ENCODE measurements at places on chromosomes 4 and X.

DNA sequence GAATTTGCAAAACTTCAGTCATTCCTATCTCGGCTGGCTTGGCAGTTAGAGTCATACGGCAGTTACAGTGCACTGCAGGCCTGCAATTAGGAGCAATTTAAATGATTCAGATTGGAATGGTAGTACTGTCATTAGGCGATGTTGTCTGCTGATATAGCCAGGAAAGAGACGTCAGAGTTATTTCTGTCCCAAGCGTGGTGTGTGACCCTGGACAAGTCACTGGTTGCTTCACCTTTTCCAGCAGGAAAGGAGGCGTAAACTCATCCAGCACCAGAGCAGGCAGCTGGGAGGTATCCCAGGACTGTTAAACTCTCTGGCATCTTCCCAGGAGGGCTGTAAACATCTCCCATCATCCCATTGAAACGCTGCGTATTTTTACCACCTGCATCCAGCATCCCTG lies 836 bp upstream of the LNX1 start:
- no peak for DNase-seq

- no peak for DNase-seq
These were observed 62.5 kb upstream of the TMEM164 start for GRCh38 chrX:109940411-109940810.

DNA sequence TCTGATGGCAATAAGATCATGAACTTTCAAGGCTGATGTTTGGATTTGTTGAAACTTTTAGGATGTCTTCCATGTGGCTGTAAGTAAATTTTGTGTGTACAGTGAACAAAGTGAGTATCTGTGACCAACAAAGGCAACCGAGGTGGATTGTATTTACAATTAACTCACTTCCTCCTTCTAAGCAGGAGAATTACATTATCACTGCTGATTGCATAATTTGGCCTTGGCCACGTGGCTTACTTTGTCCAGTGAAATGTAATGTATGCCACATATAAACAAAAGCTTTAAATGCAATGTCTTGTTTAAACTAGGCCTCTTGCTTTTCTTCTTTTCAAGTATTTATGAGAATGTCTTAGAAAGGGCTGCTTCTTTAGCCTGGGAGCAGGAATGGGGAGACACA lies 66.3 kb upstream of the MAD2L1 start:
- DNase-seq, result no peak

DNA sequence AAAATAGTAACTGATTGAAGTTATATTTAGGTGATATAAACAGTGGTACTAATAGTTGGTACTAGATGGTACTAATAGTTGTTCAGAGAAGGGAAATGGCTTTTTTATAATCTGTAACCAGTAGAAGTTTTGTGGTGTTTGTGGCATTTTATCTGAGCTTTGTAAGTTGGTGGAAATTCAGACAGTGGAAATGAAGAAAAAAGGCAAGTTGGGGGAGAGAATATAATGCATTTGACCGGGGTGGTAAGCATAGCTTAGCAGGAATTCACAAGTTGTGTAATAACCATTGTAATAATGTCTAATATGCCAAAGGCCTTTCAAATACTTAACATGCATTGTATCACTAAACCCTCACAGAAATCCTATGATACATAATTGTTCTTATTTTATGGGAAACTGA lies 36.3 kb downstream of the DTHD1 start:
- no peak for DNase-seq

GRCh38 chrX:147935156-147935758 lies 23.5 kb downstream of the FMR1 start:
- no peak for DNase-seq

GRCh38 chr4:83083925-83084475 lies 30.5 kb downstream of the PLAC8 start:
- peak; percentile 34 for DNase-seq

DNA sequence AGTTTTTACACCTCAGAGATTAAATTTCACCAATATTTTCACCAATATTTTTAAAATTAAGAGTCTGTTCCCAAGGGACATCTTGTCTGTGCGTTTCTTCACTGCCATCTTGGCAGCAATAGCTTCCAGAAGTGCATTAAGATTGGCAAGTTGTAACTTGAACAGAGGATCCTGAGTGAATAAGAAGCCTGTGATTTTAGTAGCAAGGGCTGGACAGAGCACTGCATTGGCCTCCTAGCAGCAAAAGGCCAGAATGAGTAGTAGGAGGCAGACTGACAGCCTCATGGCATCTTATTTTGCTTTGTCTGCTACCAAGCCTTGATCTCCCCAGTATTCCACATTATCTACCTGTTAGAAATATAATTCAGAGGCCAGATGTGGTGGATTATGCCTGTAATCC lies 138.4 kb downstream of the CPE start:
- DNase-seq, result no peak

DNA sequence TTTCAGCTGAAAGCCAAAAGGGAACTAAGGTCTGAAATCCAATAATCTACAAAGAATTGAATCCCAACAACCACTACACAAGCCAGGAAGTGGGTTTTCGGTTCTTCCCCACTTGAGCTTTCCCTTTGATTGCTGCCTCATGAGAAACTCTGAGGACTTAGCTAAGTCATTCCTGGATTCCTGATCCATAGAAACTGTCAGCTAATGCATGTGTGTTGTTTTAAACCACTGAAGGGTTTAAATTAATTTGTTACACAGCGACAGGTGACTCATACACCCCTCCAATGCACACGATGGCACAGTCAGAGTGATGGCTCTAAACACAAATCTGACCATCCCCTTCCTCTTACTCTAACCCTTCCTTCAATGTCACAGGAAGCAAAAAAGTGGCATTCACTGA lies 282.9 kb downstream of the RAB28 start:
- DNase-seq, result no peak

GRCh38 chr4:141669501-141669900 lies 33.1 kb downstream of the IL15 start:
- DNase-seq, result no peak

DNA sequence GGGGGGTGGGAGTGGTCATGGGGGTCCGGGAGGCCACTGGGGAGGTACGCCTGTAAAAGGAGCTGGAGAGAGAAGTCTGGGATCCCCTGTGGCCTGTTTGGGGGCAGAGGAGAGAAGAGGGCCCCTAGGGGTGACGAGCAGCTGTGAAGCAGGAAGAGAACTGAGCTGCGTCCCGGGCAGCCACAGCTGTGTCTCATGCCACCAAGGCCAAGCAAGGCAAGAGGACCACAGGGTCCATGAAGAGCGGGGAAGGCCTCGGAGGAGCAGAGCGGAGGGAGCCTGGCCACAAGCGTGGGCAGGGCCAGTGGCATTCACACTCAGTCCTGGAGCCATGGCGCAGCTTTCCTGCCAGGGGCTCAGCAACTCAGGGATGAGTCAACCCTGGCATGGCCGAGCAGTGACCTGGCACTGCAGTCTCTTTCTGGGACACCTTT lies 13.6 kb upstream of the NAT8L start:
- no peak for DNase-seq

- no peak for DNase-seq
These were observed 742 bp upstream of the TAF1 start for GRCh38 chrX:71365356-71365874.

DNA sequence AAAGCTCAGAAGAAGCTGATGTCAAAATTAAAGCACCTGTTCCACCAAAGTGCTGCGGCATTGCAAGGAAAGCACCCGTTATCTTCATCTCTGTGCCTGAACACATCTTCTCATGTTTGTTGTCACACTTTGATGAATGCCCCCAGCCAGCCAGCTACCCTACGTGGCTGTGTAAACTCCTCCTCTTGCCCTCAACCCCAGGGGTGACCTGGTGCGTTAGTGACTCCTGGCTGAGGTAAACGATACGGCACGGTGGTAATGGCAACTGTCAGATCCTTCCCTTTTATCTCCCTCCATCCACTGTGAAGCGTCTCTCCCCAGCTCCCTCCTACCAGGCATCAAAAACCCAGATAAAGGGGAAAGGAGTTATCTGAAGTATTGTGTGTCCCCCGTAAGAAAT lies 90.6 kb upstream of the WWC2 start:
- no peak for DNase-seq

DNA sequence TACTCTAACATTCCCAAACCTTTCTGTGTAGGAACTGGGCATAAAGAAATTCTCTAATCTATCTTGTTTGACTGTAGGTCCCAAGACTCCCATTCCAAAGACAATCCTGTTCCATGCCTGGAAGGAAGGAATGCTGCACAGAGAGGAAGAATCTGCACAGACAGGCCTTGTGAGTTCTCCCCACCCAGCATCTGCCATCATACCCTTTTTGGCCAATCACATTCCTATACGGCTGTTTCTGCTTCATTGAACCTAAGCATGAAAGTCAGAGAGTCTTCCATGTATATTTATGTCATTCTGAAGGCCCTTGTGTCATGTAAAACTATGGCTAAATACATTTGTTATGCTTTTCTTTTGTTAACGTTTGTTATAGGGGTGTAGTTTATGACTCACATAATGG lies 667.7 kb upstream of the IGFBP7 start:
- no peak for DNase-seq

GRCh38 chrX:42089031-42089430 lies 165.7 kb upstream of the CASK start:
- DNase-seq, result no peak

DNA sequence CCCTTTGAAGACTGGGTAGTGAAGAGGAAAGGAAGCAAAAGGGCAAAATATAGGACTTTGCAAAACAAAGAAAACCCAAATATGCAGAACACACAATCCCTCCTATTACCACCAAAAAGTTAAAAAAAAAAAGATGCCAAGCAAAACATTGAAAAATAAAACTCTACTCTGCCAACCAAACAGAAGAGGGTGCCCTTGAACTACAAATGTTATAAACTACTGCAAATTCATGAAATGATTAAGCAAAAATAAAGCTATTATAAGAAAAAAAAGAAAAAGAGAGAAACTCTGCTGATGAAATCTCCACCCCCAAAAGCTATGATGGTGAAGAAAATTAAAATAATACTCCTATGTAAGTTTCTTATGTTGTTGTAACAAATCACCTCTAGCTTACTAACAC lies 168.5 kb upstream of the STK26 start:
- no peak for DNase-seq

- DNase-seq, result no peak
These were observed 21.9 kb upstream of the ADH4 start for GRCh38 chr4:99165978-99166377.

GRCh38 chr4:188976644-188977115 lies 837.4 kb downstream of the TRIML1 start:
- DNase-seq, result no peak

DNA sequence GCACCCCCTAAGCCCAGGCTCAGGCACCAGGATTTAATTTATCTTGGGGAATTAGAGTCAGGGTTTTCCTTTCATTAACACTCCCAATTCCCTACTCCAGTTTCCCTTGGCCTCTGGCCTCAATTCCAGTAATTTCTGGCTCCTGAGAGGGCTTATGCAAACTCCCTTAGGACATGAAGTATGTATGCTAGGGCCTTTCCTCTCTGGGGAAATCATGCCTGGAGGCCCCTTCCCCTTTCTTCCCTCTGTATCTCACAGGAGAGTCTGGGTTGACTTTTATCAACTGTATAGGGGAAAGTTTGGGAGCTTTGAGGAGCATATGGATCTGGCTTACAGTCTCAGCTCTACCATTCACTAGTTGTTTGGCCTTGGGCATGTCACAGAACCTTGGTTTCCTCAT lies 169.5 kb downstream of the SHROOM4 start:
- no peak for DNase-seq

DNA sequence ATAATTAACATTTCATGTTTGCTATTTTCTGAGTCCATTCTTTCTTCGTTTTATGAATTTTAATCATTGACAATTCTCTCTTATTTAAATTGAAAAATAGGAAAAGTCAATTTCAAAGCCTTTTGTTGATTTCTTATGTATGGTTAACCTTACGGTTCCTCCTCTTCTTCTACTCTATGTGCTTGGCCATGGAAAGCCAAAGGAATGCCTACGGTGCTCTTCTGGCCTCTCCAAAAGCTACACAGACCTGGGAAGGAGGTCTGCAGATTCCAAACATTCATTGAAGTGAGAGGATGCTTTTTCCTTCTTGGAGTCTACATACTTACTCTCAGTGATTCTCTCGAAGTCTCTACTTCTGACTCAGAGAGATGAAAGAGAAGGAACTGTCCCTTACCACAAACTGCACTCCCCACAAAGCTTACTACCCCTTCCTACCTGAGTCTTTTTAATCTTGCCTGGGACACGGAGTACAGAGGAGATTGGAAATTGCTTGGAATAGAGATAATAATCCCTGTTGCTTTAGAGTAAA lies 863.1 kb upstream of the FTHL17 start:
- DNase-seq, result no peak

GRCh38 chr4:157781361-157781760 lies 391.5 kb downstream of the GASK1B start:
- DNase-seq, result no peak

DNA sequence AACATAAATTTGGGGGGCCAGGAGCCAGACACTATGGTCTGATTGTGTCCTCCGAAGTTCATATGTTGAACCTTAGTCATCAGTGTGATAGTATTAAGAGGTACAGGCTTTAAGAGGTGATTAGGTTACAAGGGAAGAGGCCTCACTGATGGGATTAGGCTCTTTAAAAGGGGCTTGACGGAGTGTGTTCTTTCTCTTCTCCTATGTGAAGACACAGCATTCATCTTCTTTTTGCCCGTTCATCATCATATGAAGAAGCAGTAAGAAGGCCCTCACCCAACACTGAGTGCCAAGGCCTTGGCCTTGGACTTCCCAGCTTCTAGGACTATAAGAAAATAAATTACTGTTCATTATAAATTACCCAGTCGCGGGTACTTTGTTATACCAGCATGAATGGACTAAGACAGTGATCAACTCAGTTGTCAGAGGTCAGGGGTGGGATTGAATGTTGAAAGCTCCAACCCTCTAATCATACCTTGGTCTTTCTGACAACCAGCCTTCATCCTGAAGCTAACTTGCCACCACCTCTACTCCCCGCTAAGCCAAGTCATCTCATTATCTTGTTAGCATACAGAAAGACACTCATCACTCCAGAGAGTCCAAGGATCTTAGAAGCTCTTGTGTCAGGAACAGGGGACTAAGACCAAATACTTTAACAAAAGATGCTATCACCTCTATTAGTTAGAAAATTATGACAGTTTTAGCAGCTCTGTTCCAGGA lies 543.4 kb upstream of the DIPK2B start:
- DNase-seq, result no peak

DNA sequence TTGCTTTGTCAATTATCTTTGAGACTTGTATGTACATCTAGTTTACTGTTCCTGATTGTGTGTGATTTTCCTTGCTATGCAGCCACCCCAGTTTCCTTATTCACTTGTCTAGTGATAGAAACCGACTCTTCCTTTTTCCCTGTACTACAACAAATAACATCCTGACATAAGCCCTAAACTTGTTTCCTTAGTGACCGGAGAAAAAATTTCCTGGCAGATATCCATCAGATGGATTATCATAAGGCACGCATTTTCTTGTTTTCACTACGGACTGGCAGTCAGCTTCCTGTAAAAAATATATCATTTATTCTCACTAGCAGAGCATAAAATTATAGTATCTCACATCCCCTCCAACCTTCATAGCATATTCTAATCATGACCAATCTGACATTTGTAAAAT lies 410.7 kb downstream of the CENPC start:
- no peak for DNase-seq

- DNase-seq, result no peak
These were observed 21.5 kb downstream of the TNIP2 start for GRCh38 chr4:2734612-2735011.

GRCh38 chr4:53100501-53101190 lies 238.5 kb downstream of the RASL11B start:
- DNase-seq, result no peak

GRCh38 chr4:98932539-98932938 lies 3.6 kb upstream of the EIF4E start:
- DNase-seq, result no peak

GRCh38 chrX:37876716-37877115 lies 29.3 kb upstream of the DYNLT3 start:
- DNase-seq, result no peak

- DNase-seq, result no peak
These were observed 296.9 kb downstream of the INPP4B start for GRCh38 chr4:142549248-142549647.

- DNase-seq, result no peak
These were observed 14.7 kb downstream of the SORCS2 start for GRCh38 chr4:7206911-7207567.

Measured in activated CD4-positive, CD25-positive, alpha-beta regulatory T cell treated with anti-CD3 and anti-CD28 coated beads, Interleukin-2, amount 50 U/mL, for 72 hours (primary cell).